GM04503 (cell line): ENCODE measurements at places on chromosomes 3 and 15.
A peak's percentile ranks its signal among the peaks of the same experiment; 100 is the strongest.

- peak; percentile 97 for DNase-seq
Measured at GRCh38 chr3:192879346-192880031, 38.2 kb downstream of the MB21D2 start.

GRCh38 chr3:14406336-14406735 lies 3.9 kb downstream of the SLC6A6 start:
- no peak for DNase-seq

- no peak for DNase-seq
Measured at GRCh38 chr3:8128686-8129085, 372.9 kb upstream of the LMCD1 start.

GRCh38 chr15:67832031-67832551 lies 6.8 kb downstream of the SKOR1 start:
- no peak for DNase-seq

DNA sequence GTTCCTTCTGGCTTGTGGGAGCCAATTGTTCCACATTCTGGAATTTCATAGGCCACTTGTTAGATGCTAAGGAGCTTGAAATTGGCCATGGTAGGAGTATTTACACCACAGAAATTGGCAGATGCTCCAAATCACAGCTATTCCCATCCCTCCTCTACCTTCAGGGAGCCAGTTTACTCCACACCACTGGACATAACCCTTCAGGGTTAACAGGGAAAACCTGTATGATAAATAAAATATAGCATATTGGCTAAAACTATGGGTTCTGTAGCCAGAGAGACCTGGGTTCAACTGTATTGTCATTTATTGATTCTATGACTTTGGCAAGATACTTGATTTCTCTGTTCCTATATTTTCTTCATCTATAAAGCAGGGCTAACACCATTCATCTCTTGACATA lies 384.2 kb upstream of the PROK2 start:
- no peak for DNase-seq

GRCh38 chr3:132464066-132464465 lies 46.8 kb downstream of the DNAJC13 start:
- DNase-seq: no peak

- DNase-seq: no peak
Measured at GRCh38 chr3:29949940-29950616, 656.3 kb upstream of the TGFBR2 start.

DNA sequence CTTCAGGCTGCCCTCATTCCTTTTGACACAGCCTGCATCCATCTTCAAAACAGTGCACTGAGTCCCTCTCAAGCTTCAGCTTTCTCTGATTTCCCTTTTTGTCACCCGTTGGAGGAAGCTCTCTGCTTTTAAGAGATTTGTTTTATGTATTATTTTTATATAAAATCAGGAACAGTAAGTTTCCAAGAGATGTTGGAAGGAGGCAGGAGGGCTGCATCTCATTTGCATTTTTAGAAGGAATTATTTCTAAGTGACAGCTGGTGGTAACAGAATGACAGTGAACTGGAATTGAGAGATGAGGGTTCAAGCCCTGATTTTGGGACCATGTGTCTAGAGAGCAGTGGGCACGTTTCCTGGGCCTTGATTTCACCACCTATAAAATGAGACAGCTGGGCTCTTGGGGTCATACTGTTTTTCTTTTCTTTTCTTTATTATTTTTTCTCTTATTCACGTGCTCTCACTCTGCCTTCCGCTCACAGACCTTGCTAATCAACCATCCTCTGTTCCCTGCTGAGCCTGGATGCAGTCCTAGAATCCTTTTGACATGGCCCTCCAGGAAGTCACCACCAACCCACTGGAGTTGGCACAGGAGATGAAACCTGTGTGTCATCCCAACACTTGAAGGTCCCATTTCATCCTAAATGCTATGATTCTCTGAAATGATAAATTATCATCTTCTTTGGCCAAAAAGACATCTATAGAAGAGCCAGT lies 148.6 kb downstream of the CACNA2D3 start:
- no peak for DNase-seq

DNA sequence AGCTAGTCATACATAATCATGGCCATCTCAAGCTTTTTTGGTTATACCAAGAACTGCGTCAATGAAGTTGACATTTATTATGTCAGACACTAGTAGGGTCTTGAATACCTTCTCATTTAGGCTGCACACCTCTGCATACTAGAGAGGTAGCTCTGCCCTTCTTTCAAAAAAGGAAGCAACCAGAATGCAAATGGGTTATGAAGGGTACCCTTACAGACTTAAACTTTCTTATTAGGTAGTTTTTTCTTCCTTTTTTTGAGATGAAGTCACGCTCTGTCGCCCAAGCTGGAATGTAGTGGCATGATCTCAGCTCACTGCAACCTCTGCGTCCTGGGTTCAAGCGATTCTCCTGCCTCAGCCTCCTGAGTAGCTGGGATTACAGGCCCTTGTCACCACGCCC lies 3.3 kb downstream of the PCNP start:
- DNase-seq: no peak

- DNase-seq: no peak
Measured at GRCh38 chr15:60324706-60325438, 72.9 kb downstream of the ANXA2 start.

DNA sequence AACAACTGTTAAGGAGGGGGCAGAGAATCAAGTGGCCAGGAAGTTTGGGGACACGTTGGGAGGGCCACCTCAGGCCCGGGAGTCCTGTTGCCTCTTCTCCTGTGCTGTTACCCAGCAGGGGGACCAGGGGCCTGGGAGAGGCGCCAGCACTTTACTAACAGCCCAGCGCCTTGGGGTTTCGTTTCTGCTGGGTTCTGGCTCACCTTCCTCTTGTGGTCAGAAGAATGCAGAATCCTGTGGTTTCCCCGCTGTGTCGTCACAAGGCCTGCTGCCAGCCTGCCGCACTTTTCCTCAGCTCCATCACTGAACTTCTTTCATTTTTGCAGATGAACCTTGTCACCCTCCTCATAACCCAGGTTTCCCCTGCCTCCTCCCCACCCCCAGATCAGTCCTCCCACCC lies 67.7 kb downstream of the SLC30A4 start:
- DNase-seq: peak; percentile 75
